Dorsolateral prefrontal cortex (tissue), 122 donors: ENCODE measurements at places on chromosomes 1 and 21.

GRCh38 chr1:117147856-117148588 is 26.5 kb upstream of the TRIM45 start:
- no peak for DNase-seq

DNA sequence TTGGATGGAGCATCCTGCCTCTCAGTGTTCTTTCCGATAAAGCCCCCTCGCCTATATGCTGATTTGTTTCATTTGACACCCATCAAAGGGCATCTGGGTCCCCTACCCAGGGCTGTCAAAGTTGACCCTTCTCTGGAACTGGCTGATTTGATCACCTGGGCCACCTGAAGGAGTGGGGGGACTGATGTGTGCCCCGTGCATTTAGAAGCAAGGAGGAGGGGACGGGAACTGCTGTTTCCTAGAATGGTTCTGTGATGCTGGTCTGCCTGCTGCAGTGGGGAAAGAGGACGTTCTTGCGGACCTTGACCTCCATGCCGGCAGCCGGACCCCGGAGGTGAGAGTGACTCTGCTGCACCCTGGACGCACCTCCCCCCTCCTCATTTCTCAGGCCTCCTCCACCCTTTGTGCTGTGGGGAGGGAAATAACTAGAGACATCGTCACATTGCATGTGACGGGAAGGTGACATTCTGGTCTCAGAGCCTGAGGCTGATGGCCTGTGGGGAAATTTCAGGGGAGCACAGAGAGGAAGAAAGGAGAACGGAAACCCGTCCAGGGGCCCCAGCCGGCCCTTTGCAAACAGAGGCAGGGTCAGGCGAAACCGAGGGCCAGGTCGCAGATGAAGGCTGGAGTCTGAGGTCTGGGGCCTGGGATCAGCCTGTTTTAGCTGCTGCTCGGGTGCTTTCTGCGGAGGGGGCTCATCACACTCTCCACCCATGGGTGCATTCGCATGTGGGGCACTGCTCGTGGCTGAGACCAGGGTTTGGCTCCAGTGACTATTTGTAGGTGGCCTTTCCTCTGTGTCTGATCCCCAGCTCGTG is 25.7 kb downstream of the CRYAA start:
- DNase-seq = no peak

DNA sequence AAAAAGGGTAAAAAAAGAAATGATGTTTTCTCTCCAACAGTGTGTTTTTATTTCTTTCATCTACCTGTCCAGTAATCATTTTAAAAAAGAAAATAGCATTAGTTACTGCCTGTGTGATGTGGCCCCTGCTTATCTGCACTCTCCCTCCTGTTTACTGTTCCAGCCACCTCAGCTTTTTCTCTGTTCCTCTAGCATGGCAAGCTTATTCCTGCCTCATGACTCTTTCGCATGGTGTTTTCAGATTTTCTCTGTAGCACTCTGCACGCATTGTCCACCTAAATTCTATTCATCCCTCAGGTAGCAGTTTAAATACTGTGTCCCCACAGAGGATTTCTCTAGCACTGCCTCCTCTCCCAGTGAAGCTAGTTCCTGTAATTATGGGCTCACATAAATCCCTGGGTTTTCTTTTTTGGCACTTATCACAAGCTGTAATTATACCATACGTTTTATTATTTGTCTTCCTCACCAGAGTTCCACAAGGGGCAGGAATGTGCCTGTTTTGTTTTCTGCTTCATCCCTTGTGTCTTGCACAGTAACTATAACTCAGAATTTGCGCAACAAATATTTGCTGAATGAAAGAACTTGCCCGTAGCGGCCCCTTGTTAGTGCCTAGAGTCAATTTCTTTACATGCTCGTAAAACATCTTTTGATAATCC is 51.4 kb upstream of the LRIG2 start:
- DNase-seq = no peak

- no peak for DNase-seq
Observed at GRCh38 chr1:219576931-219577730, 35.8 kb downstream of the ZC3H11B start.

DNA sequence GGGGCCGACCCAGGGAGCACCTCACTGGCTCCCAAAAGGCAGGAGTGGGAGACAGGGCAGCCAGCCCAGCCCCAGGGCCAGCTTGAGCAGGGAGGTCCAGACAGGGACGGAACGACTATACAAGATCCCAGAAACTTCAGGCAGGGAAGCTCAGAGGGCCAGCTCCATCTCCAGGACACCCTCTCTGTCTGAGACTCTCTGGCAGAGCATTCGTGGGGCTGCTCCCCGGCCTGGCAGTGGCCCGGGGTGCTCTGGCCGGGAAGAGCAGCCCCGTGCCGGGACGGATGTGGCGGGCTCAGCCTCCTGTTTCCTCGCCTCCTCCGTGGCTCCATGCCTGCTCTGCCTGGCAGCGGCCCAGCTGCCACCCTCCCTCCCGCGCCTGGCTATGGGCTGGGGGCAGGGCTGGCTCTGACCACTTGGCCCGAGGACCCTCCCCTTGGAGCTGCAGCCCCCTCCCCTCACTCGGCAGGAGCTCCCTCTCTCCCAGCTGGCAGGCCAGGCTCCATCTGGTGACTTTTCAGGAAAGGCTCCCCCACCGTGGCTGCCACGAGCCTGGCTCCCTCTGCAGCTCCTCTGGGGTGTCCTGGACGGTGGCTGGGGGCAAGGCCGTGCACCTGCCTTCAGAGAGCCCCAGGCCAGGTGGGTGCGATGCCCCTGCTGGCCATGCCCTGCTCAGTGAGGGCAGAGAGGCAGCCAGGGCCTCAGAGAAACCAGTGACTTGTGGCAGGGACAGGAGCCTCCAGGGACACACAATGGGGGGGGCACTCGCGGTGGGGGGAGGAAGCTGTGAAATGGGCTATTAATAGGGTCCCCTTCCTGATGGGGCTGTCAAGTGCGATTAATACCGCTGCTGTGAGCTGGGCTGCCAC is 5.6 kb upstream of the PLCH2 start:
- DNase-seq = no peak
